Mesenchymal stem cell (in vitro differentiated cells and primary cell): ENCODE measurements at places on chromosomes 5 and 9.

DNA sequence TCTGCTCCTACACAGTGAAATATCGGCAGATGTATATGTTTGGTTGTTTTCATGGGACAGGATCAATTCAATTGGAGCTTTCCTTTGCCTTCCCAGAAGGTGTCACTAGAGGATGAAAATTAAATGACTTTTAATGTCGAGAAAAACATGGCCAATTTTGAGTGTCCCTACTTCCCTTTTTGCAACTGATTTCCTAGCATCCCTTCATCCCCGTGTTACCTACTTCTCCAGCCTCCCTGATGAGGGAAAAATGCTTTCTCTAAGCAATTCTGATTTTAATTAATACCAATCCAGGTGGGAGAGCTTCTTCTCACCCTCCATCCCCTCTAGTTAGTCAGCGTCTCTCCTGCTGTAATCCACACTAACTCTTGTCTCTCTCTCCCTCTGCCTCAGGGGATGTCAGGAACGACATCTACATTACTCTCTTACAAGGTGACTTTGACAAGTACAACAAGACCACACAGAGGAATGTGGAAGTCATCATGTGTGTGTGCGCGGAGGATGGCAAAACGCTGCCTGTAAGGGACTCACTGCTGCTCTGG lies 64.9 kb downstream of the DOCK2 start:
- DNase-seq, result peak; percentile 57

DNA sequence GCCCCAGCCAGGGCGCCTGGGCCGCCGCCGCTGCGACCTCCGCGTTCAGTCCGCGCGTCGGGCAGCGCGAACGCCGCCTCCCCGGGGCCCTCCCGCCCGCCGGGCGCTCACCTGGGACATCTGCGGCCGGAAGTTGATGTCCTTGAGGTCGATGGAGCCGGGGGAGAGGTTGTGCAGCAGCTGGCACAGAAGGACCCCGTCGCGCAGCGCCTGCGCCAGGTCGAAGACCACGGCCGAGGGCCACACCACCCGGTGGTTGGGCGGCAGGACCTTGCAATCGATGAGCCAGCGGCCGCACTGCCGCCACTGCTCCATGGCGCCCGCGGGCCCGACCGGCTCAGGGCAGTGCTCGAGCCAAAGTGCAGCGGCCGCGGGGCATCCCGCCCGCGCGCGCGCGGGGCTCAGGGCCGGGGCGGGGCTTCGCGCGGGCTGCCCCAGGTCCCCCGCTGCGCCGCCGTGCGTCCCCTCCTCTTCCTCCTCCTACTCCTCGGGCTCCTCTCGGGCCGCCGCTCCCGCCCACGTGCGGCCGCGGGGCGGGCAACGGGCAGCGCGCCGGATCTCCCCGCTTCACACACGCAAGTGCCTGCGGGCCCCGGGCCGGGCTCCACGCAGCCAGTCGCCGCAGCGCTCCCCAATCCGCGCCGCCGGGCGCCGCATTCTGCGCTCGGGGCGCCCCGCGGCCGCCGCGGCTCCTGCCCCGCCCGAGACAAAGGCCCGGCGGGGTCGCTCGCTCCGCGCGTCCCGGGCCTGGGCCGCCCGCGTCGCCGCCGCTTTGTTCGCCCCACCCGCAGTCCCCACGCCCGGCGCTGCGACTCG lies at the start of gene VAV2:
TSS of gene VAV2 (minus strand) at position 361 of the 816 bp plus-strand sequence. CDS start at position 315, 46 bp downstream.
- peak; percentile 62 for DNase-seq

DNA sequence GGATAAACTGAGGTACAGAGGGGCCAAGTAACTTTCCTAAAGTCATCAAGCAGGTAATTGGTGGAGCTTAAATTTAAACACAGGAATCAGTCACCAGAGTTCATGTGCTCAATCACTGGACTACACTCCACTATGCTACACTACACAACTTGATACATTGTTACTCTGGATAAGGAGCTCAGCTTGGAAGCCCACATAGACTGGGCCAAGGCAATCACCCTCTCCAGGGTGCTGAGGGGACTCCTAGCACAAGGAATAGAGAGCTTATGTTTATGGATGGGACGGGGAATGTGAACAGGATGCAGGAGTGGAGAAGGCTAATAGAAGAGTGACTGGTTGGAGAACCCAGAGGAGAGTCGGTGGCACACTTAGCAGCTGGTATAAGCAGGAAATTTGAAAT lies 113.5 kb upstream of the NFIB start:
- DNase-seq, result no peak

GRCh38 chr9:90433398-90433941 lies 209.2 kb downstream of the DIRAS2 start:
- peak; percentile 70 for DNase-seq
